ENCODE measurements at places on chromosomes 7 and 10.

DNA sequence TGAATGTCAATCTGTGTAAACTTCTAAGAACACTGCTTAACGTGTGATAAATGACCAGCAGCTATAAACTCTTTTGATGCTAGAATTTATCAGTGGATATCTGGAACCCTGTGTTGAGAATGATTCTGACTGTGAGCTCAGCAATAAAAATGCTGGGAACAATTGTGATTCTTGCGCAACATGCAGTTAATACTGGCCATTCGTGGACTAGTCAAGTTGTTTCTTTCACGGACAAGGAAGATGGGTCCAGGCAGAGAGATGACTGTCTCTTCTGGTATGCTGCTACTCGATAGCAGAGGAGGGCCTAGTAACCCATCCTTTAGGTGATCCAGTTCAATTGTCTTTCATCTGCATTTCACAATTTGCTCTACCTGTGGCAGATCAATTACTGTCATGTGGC is 394.8 kb upstream of the IGFBP3 start:
- DNase-seq, result no peak

DNA sequence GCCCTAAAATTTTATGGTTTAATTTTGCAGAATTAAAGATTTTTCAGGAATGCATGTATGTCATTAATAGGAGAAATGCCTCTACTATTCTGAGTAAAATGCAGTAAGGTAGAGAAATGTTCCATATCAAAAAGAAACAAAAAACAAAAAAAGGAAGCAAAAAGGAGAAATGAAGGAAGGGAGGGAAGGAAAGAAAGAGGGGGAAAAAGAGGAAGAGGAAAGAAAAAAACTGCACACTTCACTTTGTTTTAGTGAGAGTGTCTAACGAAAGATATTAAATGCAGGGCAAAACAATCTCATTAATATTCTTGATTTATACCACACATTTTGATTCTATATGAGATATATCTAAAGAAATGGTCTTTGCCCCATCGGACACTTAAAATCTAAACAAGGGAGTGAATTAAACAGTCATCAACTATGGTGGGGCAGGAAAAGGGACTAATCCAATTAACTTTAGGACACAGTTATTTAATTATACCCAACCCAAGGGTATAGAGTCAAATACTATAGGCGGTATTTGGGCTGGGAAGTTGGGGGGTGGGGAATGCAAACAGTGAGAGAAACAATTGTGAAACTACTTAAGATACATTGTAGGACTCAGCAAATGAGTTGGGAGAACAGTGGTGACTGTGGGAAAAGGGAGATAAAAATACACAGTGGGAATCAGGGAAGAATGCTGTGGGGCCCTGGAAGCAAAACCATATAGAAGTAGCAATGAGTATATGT is 27.0 kb downstream of the IMMP2L start:
- DNase-seq, result no peak

DNA sequence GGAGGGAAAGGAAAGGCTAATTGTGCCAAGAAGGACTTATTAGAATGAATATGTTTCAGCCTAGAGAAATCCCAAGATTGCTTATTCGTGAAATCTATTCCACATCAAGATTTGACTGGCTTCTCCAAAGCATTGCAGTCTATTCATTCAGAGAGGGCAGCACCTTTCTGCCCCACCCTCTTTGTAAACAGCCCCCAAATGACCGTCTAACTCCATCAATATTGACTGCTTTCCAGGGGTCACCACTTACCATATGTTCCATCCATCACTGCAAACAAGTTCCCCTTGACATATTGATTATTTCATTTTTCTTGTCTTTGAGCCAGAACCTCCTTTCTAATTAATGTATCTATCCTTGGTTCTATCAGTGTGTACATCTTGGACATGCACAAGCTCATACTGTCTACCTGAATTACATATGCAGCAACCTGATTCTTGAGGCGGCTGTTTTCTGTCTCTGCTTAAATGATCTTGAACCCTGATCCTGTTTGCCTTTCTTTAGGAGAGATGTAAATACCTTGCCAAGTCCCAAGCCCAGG is 44.2 kb upstream of the PTER start:
- no peak for DNase-seq

DNA sequence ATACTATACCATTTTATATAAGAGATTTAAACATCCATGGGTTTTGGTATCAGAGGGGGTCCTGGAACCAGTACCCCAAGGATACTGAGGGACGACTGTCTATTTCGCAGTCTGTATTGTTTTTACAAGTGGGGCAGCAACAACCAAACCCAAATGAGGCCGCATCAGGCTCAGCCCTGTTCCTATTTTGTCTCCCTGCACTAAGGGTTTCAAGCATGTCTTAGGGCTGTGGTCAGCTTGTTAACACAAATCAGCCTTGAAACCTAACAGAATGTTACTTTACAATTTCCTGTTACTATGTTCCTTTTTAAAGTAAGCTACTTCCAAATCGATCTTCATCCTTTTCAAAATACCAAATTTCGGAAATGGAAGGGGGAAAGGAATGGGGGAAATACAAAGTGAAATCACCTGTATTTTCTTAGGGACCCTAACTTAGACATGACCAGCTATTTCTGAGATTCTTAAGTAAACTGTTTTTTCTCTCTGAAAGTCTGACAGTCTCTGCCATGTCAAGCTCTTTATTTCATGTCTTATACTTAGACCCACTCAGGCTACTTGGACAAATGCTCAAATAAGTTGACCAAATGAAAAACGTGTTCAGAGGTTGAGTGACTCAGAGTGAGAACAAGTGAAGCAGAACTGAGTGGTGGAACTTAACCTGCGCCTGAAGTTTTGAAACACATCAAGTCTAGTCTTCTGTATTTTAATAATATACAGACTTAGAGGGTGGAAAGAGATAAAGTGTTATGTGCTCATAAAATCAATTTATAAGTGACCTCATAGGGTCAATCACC is 75.8 kb downstream of the C1GALT1 start:
- DNase-seq, result no peak

- DNase-seq, result no peak
These were observed 88.3 kb downstream of the C10orf105 start for GRCh38 chr10:71631007-71631861.

DNA sequence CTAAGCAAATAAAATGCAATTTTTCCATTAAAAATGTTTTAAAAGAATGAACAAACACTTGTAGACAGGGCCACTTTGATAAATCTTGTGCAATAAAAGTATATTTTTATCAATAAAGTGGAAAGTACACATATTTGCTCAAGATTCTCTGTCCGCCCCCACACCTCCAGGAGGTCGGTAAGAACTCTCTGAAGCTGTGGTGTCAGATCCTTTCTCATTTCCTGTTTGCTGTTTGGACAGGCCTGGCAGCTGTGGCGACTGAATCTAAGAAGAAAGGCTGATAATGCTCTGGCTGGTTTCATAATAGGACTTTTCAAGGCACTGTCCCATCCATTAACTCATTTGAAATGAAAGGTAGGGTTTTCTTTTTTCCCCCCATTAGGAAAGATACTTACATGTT is 15.3 kb upstream of the ASB4 start:
- DNase-seq, result no peak

GRCh38 chr7:81501220-81501619 is 268.6 kb downstream of the HGF start:
- DNase-seq, result no peak

DNA sequence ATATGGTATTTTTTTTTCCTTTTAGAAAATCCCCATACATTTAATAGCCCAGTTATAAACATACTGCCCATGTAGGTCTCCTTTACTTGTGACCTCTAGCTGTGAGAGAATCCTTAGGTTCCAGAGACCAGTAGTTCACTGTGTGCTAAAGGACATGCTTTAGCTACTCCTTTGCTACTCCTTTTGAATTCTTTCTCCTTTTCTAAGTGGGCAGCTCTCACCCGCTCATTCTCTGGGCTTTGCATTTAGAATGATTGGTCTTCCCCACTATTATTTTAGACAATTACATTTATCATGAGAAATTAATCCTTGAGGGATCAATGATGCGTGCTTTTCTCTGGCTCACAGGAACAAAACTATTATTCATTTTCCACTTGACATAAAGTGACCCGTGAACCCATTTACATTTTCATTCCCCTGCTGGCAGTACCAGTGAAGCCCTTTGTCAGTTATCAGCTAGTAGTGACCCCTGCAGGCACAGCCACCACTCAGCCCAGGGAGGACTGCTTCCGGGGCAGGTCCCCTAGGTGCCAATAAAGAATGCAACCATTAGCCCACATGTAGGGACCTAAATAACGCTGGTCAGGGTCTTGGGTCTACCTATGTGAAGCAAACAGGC is 844.3 kb downstream of the CNTNAP2 start:
- DNase-seq, result no peak

DNA sequence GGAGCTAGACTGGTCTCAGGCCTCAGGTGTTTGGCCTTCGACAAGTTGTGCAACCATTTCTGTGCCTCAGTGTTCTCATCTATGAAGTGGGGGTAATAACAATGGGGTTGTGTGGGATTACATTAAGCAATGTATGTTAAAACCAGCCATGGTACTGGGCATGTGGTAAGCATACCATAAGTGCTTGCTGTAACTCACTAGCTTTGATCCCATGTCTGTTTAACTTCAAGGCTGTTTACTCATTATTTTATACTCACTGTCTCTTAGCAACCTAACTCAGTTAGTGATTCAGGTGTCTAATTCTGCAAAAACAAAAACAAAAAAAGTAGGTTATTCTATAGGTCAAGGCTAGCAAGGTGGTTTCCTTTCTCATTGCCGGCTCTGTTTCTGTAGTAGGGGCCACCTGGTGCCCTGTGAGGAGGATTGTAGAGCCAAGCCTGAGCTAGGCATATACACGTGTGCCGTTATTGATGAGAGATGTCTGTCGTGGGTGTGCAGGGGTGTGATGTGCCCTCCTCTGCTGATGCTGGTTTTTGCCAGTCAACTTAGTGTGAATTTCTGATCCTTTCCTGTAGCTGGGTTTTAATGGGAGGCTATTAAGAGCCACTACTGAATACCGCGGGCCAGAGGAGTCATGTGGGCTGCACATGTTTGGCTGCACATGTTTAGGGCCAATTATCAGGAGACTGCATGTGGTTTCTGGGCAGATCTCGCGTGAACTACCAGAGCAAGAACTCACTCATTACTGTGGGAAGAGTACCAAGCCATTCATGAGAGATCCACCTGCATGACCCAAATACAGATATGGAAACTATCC is 56.2 kb downstream of the EEPD1 start:
- DNase-seq, result no peak

DNA sequence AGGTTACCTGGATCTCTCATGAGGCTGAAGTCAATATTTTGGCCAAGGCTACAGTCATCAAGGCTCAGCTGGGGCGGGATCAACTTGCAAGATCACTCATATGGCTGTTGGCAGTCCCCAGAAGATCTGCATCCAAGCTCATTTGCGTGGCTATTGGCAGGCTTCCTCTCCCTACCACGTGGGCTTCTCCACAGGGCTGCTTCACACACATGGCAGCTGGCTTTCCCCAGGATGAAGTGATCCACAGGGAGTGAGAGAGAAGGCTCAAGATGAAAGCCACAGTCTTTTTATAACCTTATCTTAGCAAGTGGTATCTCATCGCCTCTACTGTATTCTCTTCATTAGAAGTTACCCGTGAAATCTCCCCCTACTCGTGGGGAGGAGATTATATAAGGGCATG is 167.4 kb downstream of the TMEM26 start:
- DNase-seq, result no peak

GRCh38 chr7:129522088-129522970 is 20.0 kb downstream of the SMKR1 start:
- DNase-seq, result no peak

DNA sequence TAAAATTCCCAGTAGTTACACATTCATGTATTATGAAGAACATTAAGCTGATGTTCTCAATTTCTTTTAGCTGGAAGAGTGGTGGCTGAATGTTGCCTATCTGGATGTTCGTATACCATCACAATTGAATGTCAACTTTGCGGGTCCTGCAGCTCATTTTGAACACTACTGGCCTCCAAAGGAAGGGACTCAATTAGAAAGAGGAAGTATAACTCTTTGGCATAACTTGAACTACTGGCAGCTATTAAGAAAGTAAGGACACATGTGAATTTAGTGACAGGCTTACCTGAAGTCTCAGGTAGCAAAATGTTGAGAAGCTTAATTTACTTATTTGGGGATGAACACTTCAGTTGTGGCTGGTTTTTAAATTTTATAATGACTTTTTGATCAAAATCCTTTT is 15.9 kb downstream of the CROT start:
- no peak for DNase-seq

DNA sequence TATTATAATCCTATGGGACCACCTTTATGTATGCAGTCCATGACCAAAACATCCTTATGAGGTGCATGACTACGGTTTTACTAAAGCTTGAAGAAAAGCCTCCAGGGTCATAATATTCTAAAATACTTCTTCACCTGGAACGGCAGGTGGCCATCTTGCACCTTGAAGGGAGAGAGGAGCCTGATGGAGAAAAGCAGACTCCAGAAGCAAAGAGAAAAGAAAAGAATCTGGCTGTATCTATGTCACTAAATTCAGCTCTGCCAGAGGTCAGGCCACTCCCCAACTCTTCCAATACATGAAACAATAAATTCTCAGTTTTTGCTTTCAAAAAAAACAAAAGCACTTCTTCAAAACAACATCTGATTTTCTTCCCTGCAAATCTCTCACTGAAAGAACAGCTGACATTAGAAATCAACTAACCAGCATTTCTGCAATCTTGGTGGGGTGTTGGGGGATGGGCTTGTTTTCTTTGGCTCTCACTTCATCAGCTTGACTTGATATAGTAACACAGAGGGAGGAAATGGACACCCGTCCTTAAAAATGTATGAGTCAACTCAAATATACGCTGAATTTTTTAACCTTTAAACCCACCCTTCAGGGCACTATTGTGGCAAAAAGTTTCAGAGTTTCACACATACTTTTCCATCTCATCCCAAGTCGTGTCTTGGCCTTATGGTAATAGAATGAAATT is 21.7 kb downstream of the HIBADH start:
- DNase-seq, result no peak

GRCh38 chr10:35926846-35927245 is 284.8 kb upstream of the FZD8 start:
- DNase-seq, result no peak

GRCh38 chr10:59702347-59702746 is 7.3 kb downstream of the SLC16A9 start:
- DNase-seq, result no peak

GRCh38 chr7:114008696-114009095 is 89.9 kb upstream of the PPP1R3A start:
- DNase-seq, result no peak

- DNase-seq, result no peak
These were observed 13.9 kb downstream of the FKBP6 start for GRCh38 chr7:73341877-73342276.

- no peak for DNase-seq
These were observed 134.6 kb upstream of the ITGB1 start for GRCh38 chr10:33092596-33092995.

- DNase-seq, result no peak
These were observed 67.5 kb downstream of the STRA8 start for GRCh38 chr7:135300913-135301765.

Data from tibial artery (tissue), 4 donors.